Stimulated activated CD4-positive, alpha-beta T cell treated with anti-CD3 and anti-CD28 coated beads, Interleukin-12 subunit alpha, Interleukin-12 subunit beta, amount 100 ng/mL, for 48 hours (primary cell): ENCODE measurements at places on chromosomes 13 and 19.

- no peak for DNase-seq
These were observed 1.2 kb downstream of the RPS19 start for GRCh38 chr19:41861116-41861768.

- DNase-seq: no peak
These were observed 64.3 kb downstream of the ZNF66 start for GRCh38 chr19:20840371-20840770.

- no peak for DNase-seq
These were observed 3.5 kb upstream of the SLC1A5 start for GRCh38 chr19:46791944-46792343.

DNA sequence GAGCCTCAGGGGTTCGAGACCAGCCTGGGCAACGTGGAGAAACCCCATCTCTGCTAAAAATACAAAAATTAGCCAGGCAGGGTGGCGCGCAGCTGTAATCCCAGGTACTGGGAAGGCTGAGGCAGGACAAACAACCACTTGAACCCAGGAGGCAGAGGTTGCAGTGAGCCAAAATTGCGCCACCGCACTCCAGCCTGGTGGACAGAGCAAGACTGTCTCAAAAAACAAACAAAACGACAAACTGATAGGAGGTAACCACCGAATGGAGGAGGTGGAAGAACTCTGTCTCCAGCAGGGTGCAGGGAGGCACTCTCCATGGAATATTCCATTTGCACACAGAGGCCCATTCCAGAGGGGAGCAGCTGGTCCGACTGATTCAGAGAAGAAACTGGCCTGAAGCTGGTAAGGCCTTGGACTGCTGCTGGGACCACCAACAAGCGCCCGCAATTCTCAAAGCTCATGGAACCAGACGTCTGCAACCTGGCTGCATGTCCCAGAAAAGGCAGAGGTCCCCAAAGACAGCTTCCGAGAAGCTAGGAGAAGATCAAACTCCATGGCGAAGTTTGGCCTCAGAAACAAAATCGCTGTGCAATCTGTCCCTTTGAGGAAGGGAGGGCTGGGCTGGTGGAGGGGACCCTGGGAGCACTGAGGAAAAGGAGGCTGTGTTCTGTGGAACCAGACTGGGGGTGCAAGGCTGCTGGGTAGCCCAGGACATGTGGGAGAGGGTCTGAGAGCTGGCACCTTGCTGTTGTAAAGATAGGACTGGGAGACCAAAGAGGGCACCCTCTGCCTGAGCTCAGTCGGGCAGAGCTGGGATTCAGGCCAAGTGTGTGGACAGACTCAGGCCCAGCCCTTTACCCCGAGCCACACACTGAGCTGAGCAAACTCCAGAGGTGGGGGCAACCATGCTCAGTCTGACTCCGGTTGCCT lies 35.2 kb downstream of the SLC25A42 start:
- no peak for DNase-seq

DNA sequence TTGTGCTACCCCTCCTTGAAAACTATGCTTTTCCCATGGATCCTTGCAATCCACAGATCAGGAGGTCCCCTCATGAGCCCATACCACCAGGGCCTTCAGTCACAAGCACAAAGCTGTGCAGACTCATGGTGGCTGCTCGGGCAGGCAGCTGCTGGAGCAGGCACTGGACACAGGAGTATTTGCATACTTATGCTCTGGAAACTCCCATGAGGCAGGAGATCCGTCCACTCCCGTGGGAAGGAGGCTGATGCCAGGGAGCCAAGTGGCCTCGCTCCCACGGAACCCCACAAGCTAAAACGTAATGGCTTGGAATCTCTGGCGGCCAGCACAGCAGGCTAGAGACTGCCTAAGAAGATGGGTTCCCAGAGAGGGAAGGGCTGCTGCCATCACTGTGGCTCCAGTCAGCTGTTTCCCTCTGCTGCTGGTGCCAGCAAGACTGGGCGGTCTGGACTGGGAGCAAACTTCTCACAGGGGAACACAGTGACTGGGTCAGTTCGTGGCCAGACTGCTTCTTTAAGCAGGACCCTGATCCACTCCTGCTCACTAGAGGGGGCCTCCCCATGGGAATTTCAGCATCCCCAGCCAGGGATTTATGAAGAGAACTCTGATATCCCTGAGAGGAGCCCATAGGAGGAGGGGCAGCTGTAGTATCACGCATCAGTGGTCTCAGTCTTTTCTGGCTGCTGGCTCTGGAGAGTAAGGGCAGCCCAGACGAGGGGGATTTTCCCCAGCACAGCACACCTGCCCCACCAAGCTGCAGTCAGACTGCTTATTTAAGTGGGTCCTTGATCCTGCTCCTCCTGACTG lies 370.3 kb upstream of the ATXN8OS start:
- DNase-seq: no peak
